ENCODE measurements at places on chromosomes 1 and 21.

GRCh38 chr1:91529856-91530255, 29.2 kb downstream of the CDC7 start:
- DNase-seq = no peak

DNA sequence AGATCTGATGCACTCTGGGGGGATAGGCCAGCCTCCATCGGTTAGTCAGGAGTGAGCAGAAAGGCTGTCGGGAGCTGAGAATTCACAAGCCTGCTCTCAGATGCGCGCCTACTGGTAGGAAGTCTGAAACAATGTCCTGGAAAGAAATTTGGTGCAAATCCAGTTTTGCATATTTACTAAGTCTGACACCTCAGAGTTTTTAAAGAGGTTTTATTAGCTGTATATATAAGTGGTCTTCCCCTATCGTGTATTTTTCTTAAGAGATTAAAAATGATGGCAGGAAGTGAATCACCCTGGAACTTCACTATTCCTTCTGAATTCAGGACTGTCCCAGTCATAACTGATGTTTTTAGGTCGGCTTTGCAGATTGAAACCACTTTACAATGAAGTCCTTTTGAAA, 99.8 kb upstream of the C1orf105 start:
- no peak for DNase-seq

GRCh38 chr1:94418664-94419655, 771 bp downstream of the ABCD3 start:
- no peak for DNase-seq

DNA sequence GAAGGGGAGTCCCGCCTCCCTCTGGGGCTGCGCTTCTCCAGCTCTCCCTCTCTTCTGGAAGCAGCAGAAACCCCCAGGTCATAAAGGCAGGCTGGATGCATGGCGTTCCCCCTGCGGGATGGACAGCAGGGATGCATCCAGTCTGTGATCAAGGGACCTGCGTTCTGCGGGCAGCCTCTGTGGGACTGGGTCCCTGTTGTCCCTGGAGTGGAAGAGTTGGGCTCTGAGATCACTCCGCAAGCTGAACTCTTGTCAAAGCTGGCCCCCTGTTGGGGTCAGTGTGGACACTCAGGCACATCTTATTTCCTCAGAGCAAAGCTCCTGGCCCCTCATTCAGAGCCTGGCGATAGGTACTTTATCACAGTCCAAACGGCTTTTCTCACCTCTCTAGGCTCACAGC, 341.2 kb downstream of the PTPRU start:
- DNase-seq = no peak

All from nucleus accumbens (tissue), 56 donors.